Cardiac ventricle fibroblast (primary cell): ENCODE measurements at places on chromosomes 13 and 19. TPM values are rescaled to one million over a fixed set of nuclear protein-coding genes. Genes with fewer than 3 reads are reported as not detected.

Gene ZNF415
- total RNA-seq = 4.5 and 9.0 TPM in 2 replicates

Gene ZNF497
- 0.12 and 0.29 TPM in 2 replicates for total RNA-seq

Gene RDH8
- total RNA-seq = not detected in 2 replicates

Gene SMIM24
- not detected in 2 replicates for total RNA-seq

Gene C3
- 1,308 and 1,917 TPM in 2 replicates for total RNA-seq

Gene TLE2
- 40.4 and 61.2 TPM in 2 replicates for total RNA-seq

Gene DCLK1
- total RNA-seq = 23.5 and 29.8 TPM in 2 replicates

Gene TINCR
- not detected in 2 replicates for total RNA-seq

Gene RNF225
- not detected in 2 replicates for total RNA-seq

Gene IL27RA
- total RNA-seq = 1.9 and 3.2 TPM in 2 replicates

Gene IRF3
- 32.6 and 65.3 TPM in 2 replicates for total RNA-seq

Gene CATSPERD
- total RNA-seq = not detected in 2 replicates

Gene VSIG10L
- 0.31 and 0.98 TPM in 2 replicates for total RNA-seq

Gene NTN5
- not detected in 2 replicates for total RNA-seq

Gene ZNF222
- total RNA-seq = 2.5 and 2.7 TPM in 2 replicates

Gene CRLF1
- total RNA-seq = 80.8 and 105 TPM in 2 replicates

Gene SGTA
- 46.9 and 50.5 TPM in 2 replicates for total RNA-seq

Gene KIR3DL3
- not detected in 2 replicates for total RNA-seq

Gene SLC10A2
- not detected in 2 replicates for total RNA-seq

Gene LILRB2
- total RNA-seq = not detected in 2 replicates

Gene PRTN3
- total RNA-seq = not detected in 2 replicates

Gene SOHLH2
- 0.68 and 1.4 TPM in 2 replicates for total RNA-seq

Gene KCNN1
- 0.06 TPM in 1 of 2 replicates, not detected in the other for total RNA-seq

Gene CDC34
- total RNA-seq = 55.1 and 58.4 TPM in 2 replicates

Gene ZNF790
- 3.8 and 5.2 TPM in 2 replicates for total RNA-seq

Gene SLITRK6
- total RNA-seq = not detected in 2 replicates

Gene ZIM2
- total RNA-seq = not detected in 2 replicates

Gene SPC24
- total RNA-seq = 9.0 and 14.4 TPM in 2 replicates

Gene METTL21C
- total RNA-seq = 0.20 TPM in 1 of 2 replicates, not detected in the other

Gene OR7A5
- total RNA-seq = not detected in 2 replicates

Gene NBEA
- 0.83 and 2.0 TPM in 2 replicates for total RNA-seq

Gene PGLYRP2
- total RNA-seq = not detected in 2 replicates

Gene CLDN10
- not detected in 2 replicates for total RNA-seq

Gene CLIP3
- 27.1 and 34.3 TPM in 2 replicates for total RNA-seq

Gene PLK5
- not detected in 2 replicates for total RNA-seq

Gene CCL25
- total RNA-seq = not detected in 2 replicates

Gene GEMIN7
- 8.2 and 18.2 TPM in 2 replicates for total RNA-seq

Gene S1PR4
- not detected in 2 replicates for total RNA-seq

Gene KLC3
- total RNA-seq = not detected in 2 replicates

Gene CCDC122
- 7.0 and 8.0 TPM in 2 replicates for total RNA-seq

Gene ZIC5
- not detected in 2 replicates for total RNA-seq

Gene PABPC3
- total RNA-seq = 0.15 TPM in 1 of 2 replicates, not detected in the other

Gene CXCL17
- not detected in 2 replicates for total RNA-seq

Gene PLVAP
- 0.20 and 0.31 TPM in 2 replicates for total RNA-seq

Gene NUP62
- total RNA-seq = 21.0 and 25.6 TPM in 2 replicates

Gene LIM2
- total RNA-seq = not detected in 2 replicates
